Kasumi-1 (cell line): ENCODE measurements at places on chromosomes 7 and 10.

- no peak for DNase-seq
Measured at GRCh38 chr10:129328546-129328945, 138.5 kb upstream of the MGMT start.

DNA sequence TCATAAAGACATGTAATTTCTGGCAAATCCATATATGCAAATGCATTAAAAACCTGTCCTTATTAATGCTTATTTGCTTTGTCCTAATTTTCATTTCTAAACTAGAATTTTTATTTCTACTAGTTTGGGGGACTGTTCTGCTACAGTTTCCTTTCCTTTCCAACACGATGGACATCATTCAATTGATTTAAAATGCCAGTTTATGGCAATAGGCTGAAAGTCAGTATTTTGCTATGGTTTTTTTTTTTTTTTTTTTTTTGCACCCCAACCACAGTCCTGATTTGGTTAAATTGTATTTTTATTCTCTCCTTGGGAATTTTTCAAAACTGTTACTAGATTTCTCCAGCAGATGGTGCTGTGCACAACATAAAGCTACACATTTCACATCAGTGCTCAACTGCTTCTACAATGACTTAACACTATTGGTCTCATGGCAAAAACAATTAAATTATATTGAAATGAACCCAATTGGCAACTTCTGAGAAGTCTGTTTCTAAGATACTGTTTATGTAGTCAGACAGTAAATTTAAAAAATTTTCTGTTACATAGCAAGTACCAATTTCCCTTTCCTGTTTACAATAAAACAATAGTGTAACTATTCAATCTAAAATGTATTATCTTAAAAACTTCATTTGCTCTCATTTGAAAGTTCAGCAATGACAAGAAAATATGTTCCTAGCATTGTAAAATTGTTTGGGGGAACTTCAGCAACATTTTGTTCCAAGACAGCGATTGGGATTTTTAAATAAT, 193.8 kb upstream of the CCDC6 start:
- DNase-seq, result peak; percentile 71

DNA sequence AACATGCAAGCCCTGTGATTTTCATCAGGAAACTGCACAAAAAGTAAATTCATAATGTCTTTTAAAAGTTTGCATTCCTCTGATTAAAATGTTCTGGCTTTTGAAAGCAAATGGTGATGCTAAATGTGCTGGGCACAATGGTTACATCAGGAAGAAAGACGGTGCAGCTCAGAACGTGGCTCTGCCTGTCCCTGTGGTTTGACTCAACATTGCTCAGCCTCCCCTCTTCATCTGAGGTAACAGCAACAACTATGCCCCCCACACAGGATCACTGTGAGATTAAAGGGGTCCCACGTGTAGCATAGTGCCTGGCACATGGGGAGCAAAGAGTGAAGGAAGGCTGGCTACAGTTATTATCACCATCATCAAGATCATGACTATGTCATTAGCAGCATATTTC, 44.0 kb downstream of the PARD3 start:
- no peak for DNase-seq

DNA sequence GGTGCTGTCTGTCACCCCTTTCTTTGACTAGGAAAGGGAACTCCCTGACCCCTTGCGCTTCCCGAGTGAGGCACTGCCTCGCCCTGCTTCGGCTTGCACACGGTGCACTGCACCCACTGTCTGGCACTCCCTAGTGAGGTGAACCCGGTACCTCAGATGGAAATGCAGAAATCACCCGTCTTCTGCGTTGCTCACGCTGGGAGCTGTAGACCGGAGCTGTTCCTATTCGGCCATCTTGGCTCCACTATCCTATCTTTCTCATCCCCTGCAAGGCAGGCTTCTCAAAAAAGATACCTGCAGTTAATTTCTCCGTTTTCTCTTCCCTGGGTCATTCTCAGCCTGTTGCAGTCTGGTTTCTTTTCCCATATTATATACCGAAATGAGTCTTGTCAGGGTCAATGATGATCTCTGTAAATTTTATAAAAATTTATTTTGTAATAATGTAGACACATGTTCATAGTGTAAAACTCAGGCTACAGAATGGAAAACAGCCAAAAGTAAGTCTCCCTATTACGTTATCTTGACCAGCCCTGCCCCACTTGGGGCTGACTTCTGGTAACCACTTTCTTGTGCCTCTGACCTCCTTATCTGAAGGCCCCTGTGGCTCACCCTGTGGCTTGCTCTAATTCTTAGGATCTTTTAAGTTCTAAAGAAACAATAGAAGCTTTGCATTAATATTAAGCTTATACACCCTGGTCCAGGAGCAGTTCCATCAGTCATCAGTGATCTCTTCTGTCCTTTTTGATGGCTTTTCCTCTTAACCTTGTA, 20.7 kb downstream of the BLVRA start:
- DNase-seq, result no peak

- no peak for DNase-seq
Measured at GRCh38 chr7:133625046-133625445, 372.2 kb downstream of the EXOC4 start.

DNA sequence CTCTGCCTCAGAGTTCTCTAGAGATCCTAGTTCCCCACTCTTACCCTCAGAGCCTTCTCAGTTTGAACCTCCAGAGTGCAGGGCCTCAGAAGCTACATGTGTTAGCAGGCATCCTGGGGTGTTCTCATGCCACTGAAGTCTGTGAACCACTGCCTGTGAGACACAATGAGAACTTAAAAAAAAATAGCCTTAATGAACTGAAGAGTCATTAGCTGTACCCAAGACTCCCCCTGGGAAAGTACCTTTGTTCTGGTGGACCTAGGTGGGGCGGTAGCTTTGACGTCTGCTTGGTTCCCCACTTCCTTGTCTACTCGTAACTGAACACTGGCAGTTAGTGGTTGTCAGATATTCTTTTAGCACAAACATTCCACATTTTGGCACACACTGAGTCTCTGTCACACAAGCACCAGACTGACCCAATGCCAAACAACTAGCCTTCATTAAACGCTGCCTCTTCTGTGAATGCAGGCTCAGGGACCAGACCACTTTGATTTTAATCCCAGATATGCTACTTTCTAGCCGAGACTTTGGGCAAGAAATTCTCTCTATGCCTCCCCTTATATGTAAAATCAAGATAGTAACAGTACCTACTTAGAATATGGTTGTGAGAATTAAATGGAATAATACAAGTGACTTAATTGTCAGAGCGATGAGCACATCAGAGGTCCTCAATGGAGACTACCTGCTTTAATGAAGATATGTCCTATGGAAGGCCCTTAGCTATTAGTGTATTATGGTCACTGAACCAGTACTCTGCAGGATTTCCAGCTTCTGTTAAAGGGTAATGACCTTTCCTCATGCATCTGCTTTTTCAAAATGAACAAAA, 75.3 kb upstream of the CC2D2B start:
- DNase-seq, result no peak

DNA sequence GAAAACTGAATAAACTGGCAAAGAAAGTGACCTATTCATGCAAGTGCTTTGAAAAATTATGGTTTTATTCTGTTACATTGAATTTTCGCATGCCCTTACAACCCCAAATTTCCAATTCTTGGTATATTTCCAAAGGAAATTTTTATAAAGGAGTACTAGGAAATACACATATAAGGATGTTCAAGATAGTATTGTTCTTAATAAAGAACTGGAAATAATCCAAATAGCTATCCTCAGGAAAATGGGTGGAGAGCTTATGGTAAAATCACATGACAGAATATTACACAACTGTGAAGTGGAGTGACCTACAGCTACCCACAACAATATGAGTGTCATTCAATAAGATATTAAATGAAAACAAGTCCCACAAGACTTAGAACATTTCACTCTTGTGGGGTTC, 138.9 kb upstream of the BMPER start:
- no peak for DNase-seq

DNA sequence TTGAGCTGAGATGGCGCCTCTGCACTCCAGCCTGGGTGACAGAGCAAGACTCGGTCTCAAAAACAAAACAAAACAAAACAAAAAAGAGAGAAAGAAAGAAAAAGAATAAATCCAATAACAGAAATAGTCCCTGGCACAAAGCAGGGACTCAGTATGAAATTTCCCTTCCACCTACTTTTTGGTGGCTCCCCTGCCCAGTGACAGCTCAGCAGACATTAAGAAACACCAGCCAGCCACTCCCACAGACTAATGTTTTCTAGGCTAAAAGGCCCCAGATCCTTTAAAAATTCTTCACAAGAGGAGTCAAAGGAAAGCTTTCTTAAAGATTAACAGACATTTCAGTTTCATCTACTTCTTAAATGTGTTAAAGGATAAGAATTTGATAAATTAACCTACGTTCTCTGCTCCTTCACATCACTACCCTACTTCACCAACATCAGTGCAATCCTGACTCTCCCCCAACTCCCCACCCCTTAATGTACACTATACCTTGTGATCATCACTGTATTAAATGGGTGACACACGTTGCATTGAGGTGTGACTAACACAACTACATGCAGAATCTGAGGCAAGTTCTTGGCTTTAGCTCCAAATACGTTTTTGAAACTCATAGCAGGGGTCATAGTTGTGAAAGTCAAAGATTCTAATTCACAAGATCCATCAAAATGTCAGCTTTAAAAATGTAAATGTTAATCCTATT, 114.5 kb upstream of the CAV2 start:
- no peak for DNase-seq

- DNase-seq, result no peak
Measured at GRCh38 chr10:127855591-127855881, 37.2 kb downstream of the CLRN3 start.

DNA sequence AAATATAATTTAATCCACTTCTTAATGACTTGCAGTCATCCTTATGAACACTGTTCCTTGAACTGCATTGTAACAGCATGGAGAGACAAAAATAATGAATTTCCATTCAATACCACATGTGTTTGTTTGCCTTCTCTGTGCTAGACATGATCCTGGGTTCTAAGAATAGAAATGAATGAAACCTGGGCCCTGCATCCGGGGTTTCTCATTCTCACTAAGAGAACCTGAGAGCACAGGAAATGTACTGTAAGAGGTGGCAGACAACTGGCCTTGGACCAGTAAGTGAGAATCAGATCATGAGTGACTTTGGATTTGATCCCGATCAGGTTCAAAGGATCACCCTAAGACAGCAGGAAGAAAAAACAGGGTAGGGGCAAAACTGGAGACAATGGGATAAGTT, 37.2 kb upstream of the CUL1 start:
- no peak for DNase-seq

- DNase-seq, result no peak
Measured at GRCh38 chr7:78232806-78233205, 434.2 kb downstream of the PHTF2 start.

DNA sequence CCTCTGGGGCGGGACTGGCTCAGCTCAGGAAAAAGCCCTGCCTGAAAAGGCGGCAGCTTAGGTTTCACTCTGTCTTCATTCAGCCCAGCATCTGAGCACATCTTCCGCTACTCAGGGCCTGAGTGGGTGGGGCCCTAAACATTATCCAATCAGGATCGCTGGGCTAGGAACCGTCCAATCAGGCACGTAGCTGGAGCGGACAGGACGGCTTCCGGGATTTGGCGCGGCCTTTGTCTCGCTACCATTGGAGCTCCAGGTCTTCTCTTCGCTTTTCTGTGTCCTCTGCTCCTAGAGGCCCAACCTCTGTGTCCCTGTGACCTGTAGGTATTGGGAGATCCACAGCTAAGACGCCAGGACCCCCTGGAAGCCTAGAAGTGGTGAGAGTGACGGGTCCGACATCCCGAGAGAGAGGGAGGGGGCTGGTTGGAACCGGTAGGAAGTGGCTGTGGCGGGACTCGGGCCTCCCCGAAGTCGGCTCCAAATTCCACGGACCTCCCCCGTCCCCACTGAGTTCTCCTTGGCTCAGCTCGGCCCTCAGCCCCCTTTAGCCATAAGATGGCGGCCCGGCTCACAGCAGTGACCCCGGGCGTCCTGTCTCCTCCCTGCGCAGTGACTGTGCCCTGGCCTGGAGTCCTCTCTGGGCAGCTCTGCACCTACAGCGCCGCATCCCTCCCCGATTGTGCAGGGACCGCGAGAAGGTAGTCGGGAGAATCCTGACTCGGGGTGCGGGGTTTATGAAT, 99.1 kb downstream of the ZNF680 start:
- DNase-seq, result no peak
